Activated T-helper 17 cell treated with anti-CD3 and anti-CD28 coated beads, Interleukin-2, amount 50 U/mL, for 72 hours (primary cell): ENCODE measurements at places on chromosomes 1 and 21.

GRCh38 chr1:233114159-233114558, 163.7 kb downstream of the NTPCR start:
- ATAC-seq, result no peak

DNA sequence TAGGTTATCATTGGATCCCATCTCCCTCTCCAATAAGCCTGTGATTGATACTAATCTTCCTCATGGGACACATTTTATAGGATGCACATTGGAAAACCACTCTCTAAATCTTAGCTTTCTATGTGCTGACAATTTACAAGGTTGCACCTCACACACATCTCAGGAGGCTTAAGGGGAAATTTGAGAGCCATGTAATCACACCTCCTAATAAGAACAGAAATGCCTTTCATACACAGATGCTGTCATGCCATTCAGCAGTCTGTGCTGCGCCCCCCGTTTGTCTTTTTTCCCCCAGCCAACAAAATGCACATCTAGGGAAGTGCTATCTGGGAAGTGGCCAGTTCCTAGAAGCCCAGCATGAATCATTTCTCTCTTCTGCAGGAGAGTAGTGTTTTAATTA, 154.5 kb downstream of the ST6GALNAC5 start:
- no peak for ATAC-seq

DNA sequence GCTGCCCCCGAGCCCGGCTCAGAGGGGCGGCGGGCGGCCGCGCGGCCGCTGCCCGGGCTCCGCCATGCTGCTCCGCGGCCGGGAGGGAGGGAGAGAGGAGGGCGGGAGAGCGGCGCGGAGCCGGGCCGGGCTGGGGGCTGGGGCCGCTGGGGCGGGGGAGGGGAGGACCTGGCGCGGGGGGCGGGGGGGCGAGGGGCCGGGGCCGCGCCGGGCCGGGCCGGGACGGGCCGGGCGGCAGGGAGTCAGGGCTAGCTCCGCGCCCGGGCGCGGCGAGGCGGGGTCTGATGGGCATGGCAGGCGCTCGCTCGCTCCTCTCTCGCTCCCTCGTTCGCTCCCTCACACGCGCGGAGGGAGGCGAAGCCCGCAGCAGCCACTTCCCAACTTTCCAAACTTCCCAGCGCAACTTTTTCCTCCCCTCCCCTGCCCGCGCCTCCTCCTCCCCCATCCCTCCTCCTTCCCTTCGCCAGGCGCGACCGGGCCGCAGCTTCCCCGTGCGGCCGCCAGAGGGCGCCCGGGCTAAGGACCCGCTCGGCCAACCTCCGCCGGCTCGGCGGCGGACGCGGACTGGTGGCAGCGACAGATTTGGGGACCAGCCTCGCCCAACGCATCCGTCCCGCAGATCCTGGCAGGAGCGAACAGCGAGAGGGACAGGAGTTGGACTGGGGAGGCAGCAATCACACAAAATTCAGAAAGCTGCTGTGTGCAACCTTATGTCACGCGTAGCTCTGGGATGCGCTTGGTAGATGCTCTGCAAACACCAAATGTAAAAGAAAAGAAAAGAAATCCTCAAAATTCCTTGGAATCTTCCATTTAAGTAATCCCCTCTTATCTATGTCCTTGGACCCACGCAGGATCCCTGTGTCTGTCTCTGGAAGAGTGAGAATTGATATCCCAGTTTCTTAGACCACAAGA, at the start of gene TRABD2B:
Gene TRABD2B, minus strand, starts transcription at position 97 of the 912 bp plus-strand sequence.
- peak; percentile 75 for ATAC-seq

- no peak for ATAC-seq
These were observed 34.3 kb upstream of the CACYBP start for GRCh38 chr1:174965362-174966007.

GRCh38 chr1:111214074-111214801, 13.3 kb upstream of the CHI3L2 start:
- ATAC-seq, result peak; percentile 12

GRCh38 chr1:223708001-223708359, 4.4 kb upstream of the CAPN2 start:
- no peak for ATAC-seq

DNA sequence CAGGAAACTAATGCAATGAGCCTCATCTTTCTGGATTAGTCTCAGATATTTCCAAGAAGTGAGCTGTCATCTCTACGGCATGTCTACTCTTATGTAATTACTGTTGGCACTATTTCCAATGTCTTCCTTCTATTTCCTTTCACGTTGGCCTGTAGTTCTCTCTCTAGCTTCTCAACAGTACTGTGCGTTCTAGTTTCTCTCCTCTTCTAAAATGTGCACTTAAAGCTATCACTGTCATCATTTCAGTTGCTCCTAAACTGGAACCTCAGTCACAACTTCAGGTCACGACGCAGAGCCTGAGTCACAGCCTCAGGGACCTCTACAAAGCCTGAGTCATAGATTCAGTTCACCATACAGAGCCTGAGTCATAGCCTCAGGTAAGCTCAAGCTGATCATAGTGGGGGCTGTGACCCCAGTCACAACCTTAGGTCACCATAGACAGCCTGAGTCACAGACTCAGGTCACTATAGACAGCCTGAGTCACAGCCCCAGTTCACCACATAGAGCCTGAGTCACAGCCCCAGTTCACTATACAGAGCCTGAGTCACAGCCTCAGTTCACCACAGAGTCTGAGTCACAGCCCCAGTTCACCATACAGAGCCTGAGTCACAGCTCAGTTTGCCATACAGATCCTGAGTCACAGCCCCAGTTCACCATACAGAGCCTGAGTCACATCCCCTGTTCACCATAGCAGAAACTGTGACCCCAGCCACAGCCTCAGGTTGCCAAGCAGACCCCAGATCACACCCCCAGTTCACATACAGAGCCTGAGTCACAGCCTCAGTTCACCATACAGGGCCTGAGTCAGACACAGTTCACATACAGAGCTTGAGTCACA, 13.0 kb downstream of the WNT9A start:
- peak; percentile 91 for ATAC-seq

DNA sequence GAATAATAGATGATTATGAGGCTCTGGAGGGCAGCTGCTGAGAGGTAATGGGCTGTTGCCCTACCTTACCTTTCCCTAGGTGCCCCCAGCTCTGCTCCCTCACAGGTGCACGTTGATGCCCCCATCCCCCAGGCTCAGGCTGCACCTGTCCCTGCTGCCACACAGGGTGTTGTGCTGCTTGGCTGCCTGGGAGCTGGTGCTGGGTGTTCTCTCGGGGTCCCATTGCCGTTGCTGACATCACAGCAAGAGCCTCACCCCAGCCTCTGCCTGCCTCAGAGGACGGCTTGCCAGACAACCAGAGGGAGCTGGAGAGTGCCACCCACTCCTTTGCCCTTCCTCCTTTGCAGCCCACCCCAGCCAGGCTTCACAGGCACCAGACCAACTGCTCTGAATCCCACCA, 31.4 kb upstream of the DMBX1 start:
- no peak for ATAC-seq

- no peak for ATAC-seq
These were observed 16.0 kb downstream of the OR2T11 start for GRCh38 chr1:248618878-248619277.

DNA sequence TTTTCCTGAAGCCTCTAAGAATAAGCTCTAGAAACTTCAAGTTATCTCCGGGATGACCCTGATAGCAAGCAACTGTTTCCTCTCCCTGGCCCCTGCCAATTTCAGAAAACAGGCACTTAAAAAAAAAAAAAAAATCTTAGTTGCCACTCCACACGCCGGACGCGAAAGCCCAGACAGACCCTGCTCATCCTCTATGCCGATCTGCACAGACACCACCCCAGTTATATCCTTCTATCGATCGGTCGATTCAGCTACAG, 1.7 kb downstream of the ANP32E start:
- ATAC-seq, result no peak

DNA sequence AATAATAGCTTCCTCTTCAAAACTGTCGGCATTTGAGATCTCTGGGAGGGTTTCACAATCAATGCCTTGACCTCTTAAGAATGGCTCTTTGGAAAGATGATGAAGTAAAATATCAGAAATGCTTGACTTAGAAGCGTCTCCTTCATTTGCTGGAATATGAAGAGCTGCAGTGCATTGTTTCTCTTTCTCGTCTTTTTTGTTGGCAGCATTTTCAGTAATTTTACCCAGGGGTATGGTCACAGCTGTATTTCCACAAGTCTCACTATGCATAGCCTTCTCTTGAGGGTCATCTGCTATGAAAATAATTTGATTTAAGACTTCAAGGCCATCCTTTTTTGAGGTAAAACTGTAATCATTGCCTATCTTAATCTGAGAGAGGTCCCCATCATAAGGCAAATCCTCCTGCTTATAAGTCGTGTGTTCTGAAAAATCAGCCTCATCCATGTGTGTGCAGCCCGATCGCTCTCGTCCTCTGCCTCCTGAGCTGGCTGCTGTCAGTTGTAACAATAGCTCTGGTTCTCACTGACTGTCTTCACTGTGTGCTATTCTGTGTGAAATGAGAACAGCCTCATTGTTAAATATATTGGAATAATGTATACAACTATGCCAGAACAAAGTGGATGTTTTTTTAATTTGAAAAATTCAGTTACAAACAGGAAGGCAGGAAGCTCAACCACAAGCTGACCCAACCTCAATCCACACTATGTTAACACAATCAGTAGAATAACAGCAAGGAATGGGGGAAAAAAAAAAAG, 4.5 kb downstream of the AKNAD1 start:
- no peak for ATAC-seq

- ATAC-seq, result no peak
These were observed 145.5 kb upstream of the IRF2BP2 start for GRCh38 chr1:234755449-234755863.

DNA sequence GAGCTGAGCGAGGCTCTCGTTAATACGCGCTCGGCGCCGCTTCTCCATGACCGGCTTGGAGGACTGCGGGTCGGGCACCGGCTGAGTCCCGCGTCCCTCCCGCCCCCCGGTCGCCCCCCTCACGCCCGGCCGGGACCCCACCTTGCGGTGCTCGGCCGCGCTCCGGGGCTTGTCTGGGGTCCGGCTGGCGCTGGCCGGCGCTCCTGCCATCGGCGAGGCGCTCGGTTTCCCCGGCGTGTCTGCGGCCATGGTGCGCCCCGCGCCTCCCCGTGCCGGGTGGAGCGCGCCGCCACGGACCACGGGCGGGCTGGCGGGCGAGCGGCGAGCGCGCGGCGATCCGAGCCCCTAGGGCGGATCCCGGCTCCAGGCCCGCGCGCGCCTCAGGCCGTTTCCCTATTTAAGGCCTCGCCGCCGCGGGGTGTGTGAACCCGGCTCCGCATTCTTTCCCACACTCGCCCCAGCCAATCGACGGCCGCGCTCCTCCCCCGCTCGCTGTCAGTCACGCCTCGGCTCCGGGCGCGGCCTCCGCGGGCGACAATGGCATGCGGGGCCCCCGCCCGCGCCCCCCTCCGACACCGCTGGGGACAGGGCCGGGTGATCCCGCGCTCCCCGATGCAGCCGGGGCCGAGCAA, at the start of gene HES4:
Gene HES4, minus strand, starts transcription at position 373 of the 632 bp plus-strand sequence. Its CDS starts 124 bp downstream, at position 249.
- peak; percentile 47 for ATAC-seq

DNA sequence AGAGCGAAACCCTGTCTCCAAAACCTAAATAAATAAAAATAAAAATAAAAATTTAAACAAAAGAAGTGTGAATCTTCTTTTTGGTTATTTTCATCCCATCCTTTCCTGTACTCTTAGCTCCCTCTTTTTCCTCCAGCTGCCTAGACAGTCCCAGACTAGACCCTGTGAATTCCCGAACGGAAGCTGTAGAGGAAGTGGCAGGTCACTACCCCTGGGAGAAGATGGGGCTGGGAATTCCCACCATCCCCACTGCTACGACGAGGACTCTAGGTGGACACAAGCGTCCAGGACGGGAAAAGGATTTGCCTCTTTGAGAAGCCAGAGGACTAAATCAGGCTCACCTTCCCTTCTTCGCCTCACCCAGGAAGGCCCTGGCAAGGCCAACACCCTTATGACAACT, 12.6 kb downstream of the RHBDL2 start:
- ATAC-seq, result no peak

- ATAC-seq, result no peak
These were observed 5.5 kb downstream of the TSEN15 start for GRCh38 chr1:184056921-184057555.

GRCh38 chr21:37193006-37193405, 74.1 kb downstream of the VPS26C start:
- ATAC-seq, result no peak

GRCh38 chr1:240869071-240869470, 257.1 kb upstream of the GREM2 start:
- ATAC-seq, result no peak

GRCh38 chr1:27365372-27366112, 1.2 kb downstream of the MAP3K6 start:
- peak; percentile 74 for ATAC-seq

DNA sequence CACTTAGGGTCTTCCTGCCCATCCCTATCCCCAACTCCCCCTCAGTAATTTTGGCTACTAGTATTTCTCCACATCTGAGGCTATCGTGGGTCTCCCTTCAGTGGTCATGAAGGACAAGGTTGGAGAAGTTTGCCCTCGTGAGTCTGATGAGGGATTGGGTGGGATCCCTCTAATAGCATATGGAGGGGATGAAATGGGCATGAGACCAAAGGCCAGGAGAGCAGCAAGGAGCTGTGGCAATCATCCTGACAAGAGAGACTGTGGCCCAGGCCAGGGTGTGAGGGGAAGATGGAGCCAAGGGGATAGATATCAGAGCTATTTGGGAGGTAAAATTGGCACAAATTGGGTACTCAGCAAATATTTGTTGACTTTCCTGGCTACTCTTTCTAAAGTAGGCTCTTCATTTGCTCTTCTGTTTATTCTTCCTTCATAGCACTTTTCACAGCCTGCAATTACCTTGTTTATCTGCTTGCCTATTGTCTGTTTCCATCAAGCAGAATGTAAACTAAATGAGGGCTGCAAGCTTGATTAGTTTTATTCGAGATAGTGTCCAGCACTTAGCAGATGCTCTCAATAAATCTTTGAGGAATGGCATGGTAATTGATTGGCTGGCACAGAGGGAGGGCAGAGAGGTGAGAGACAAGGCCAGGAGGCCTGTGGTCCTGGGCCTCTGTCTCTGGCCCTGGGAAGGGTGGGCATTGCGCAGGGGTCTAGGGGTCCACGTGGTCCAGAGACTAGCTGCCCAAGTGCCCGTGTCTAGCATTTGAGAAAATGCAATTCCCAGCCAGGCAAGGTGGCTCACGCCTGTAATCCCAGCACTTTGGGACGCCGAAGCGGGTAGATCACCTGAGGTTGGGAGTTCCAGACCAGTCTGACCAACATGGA, 1.5 kb upstream of the PLK3 start:
- ATAC-seq, result no peak

DNA sequence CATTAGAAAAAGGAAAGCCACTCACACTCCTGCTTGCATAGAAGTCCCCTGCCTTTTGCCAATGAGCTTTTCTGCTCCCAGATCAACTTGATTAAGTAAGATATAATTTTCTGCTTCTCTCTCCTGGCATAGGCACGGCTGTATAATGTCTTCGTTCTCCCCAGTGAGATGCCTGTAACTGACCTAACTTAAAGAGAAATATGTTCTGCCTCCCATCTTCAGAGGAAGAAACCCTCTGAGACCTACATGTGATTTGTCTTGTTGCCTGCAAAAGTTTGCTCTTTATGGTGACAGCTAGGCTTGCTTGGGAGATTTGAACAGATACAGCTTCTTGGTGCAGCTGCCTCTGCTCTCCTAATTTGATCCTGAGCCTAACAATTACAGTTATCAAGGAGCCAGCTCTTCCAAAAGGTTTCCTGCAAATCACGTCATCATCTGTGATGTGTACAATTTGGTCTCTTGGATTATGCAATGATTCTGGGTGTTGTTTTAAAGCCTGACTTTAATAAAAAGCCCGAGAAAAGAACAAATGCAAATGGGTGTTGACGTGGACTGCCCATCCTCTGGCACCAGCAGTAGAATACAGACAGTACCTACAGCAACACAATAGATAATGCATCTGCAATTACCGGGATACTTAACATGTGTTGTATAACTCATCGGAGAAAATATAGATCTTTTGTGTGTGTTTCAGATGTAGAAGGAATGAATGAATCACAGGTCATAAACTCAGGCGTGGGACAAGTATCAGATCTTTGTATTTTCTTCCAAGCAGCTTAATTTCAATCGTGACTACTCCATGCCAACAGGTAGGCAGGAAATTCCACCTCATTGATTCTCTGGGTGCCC, 76.2 kb upstream of the KAZN start:
- no peak for ATAC-seq
